Stimulated activated CD4-positive, alpha-beta T cell treated with anti-CD3 and anti-CD28 coated beads, Interleukin-2, amount 100 ng/mL, for 24 hours (primary cell): ENCODE measurements at places on chromosomes 5 and 9.

GRCh38 chr5:428219-428618 is 14.8 kb upstream of the EXOC3 start:
- no peak for DNase-seq

- DNase-seq: no peak
Observed at GRCh38 chr9:5819174-5819573, 13.7 kb downstream of the ERMP1 start.

- no peak for DNase-seq
Observed at GRCh38 chr5:128213833-128214232, 130.3 kb downstream of the SLC12A2 start.

DNA sequence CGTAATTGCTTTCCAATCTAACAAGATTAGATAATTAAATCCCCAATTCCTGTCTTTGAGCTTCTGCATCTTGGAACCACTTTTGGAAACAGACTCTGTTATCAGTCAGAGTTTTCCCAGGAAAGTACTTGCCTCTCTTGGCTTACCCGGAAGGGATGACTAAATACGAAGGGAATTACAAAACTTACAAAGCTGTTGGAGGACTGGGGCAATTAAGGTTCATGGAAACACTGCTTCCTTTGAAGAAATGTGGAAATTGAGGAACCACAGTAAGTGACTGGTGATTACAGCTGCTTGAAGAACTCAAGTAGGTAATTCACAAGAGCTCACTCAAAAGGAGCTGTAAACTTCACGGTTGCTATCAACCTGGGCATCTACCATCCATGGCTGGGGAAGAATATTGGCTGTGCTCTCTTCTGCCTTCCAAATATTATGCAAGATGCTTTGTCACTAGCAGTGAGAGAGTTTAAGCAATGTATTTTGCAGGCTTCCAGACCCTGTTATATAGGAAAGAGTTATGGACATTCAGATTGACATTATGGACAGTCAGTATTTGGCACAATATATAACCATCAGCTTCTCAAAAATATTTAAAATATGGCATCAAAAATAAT is 104.6 kb upstream of the MAN2A1 start:
- DNase-seq: no peak

DNA sequence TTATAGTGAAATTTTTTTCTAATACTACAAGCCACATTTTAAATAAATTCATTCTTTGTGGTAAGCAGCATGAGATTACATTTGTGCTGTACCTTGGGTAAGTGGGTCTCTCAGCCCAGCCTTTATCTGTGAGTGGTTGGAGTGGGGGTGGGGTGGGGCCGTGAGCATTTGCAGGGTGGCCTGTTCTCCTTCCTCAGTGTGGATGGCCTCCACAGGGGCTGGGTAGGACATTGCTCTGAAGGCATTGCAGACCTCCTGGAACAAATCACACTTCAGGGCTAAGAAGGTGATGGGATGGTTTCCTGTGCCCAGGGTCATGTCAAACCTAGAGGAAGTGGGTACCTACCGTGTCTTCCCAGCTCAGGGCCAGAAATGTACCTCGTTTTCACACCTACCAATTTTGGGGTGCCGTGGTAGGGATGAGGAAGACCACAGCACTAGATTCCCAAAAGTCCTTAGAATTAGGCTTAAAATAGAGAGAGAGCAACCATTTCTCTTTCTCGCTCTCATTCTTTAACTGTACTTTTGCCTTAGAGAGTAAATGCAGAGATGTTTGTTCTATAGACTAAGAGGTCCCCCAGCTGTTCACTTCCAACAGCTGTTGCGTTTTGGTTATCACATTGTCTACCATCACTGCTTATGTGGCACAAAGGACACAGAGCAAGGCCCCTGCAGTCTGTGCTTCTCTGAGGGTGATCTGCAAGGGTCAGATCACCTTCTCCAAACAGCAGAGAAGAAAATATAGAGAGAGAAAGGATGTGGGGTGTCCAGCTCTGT is 83.4 kb upstream of the CTSL start:
- DNase-seq: no peak

DNA sequence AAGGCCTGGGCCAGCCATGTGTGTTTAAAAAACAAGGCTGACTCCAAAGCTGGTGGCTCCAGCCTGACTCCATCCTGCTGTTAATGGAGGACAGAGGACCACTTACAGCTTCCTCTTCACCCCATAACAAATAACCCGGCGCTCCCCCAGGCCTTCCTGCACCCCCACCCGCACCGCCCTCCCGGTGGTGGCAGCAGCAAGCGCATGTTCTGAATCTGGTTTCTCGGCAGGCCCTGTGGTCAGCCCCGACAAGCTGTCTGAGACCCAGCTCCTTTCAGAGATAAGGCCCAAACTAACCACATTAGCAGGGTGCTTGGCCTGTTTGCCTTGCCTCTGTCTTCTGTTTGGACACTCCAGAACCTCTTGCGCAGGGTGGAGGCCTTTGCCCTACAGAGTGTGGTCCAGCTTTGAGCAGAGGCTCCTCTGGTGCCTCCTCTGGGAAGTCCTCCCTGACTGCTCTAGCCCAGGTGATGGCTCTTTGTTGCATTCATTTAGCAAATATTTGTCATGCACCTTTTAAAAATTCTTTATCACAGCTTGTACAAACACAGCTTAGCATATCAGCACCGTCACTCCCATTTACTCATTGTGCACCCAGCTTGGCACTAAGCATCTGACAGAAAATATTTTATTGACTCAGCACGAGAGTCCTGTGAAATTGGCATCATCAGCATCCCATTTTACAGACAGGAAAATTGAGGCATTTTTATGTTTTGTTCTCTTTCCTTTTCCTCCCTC is 78.4 kb downstream of the NDFIP1 start:
- no peak for DNase-seq

DNA sequence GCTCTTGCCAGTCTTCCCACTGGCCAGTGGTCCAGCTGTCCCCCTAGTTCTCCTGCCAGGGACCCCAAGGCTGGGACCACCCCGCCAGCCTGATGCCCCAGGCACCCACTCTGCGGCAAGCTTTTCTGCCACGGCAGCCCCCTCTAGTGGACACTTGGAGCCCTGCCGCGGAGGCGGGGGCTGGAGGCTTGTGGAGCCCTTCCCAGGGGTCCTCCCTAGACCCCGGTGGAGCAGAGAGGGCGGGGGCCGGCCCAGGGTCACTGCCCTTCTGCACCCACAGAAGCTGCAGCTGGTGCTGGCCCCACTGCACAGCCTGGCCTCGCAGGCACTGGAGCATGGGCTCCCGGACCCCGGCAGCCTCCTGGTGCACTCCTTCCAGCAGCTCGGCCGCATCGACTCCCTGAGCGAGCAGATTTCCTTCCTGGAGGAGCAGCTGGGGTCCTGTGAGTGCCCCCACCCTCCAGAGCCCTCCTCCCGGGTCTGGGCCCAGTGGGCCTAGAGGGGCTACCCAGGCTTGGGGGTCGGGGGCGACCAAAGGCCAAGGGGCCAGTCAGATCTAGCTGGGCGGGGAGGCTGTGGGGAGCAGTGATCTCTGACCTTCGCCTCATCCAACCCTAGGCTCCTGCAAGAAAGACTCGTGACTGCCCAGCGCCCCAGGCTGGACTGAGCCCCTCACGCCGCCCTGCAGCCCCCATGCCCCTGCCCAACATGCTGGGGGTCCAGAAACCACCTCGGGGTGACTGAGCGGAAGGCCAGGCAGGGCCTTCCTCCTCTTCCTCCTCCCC is 9.1 kb downstream of the EGFL7 start:
- DNase-seq: peak; percentile 56

DNA sequence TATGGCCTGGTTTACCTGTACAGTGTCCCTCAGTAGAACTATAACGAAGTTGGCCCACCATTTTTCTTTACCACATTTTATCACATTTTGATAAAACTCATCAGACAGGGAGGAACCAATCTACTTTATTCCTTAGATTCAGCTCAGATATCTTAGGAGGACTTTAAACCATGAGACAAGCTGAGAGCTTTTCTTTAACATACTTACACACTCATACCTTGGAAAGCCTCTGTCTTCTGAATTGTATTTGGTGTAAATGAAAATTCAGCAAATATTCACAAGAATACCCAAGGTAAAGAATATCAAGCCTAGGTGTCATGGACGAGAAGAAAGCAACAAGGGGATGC is 313.2 kb downstream of the ENC1 start:
- no peak for DNase-seq

- no peak for DNase-seq
Observed at GRCh38 chr5:68046445-68046844, 169.1 kb upstream of the PIK3R1 start.

DNA sequence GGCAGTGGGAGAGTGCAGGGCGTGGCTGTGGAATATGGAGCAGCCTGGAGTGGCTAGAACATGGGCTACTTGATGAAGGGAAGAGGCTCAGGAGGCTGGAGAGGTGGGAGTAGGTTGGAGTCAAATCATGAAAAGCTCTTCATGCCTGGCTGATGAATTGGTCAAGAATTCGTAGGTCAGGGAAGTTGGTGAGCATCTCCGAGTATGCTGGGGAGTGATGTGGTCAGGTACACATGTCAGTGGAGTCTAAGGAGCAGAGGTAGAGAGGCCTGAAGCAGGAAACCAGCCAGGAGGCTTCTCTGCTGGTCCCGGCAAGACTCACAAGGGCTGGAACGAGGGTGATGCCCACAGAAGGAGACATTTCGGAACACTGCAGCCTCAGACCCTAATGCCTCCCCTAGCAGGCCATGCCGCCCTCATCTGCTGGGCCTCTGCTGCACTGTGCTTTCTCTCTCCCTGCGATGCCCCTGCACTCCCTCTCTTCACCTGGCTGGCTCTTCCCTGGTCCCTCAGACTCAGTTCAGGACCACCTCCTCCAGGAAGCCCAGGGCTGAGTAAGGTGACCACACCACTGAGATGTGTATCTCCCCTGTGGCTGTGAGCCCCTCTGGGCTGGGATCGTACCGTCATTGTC is 33.6 kb downstream of the TMOD1 start:
- no peak for DNase-seq

DNA sequence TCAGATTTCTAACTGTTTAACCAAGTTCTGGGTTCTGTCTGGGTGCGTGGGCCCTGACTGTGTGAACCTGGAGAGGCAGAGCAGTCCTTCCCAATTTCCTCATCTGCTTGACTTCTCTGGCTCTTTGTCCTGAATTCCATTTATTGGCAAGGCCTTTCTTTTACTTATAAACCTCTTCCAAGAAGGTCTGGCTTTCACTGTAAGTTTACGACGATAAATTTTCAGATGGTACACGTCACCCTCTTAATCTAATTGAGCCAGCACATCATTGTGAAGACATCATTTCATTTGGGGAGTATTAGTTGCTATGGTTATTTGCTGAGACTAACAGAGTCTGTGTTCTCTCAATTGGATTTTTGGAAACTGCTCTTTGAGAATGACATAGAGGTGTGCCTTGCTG is 92.4 kb downstream of the ARHGAP26 start:
- no peak for DNase-seq

DNA sequence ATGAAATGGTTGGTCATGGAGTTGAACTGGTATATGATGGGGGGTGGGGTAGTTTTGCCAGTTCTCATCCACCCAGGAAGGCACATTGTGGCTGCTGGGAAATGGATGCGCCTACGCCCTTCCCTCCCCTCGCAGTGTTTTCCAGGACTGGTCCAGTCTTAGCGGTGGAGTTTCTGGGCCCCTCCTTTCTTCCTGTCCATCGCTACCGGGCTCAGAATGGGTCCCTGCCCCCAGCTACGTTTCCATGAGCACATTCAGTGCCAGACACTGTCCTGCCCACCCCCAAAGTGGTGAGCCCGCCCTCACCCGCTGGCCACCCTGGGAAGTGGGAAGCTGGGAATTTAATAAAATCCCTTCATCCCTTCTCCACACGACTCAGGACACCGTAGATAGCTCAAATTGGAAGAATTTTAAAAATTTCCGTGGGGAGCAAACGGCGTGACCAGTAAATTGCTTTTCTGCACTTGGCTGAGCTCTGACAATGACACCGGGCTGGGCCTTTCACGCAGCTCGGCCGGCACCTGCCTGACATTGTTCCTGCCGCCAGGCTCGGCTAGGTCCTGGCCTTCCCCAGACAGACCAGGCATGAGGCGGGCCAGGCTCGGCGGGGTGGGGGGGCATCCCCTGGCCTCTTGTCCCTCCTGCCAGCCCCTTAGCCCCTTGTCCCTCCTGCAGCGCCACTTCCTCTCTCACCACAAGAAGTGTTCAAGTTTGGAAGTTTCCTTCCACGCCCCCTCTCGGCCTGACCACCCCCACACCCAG is 3.6 kb downstream of the FGF18 start:
- no peak for DNase-seq

DNA sequence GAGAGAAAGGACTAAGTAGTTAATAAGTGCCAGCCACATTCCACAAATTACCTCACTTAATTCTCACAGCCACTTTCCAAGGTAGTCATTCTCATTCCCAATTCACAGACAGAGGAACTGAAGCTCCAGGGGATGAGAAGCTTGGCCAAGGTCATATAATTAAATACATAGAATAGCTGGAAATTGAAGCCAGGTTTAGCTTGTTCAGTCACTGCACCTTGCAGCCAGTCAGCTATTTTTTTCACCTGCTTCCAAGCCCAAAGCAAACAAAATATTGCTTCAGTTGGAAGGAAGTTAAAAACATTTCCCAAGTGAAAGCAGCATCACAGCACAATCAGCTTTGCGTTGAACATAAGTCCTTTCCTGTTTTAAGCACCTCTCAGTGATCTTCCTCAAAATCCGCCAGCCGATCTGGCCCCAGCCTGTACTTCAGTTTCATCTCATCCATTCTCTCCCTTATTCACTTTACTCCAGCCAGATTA is 4.8 kb downstream of the ALDH1A1 start:
- no peak for DNase-seq

DNA sequence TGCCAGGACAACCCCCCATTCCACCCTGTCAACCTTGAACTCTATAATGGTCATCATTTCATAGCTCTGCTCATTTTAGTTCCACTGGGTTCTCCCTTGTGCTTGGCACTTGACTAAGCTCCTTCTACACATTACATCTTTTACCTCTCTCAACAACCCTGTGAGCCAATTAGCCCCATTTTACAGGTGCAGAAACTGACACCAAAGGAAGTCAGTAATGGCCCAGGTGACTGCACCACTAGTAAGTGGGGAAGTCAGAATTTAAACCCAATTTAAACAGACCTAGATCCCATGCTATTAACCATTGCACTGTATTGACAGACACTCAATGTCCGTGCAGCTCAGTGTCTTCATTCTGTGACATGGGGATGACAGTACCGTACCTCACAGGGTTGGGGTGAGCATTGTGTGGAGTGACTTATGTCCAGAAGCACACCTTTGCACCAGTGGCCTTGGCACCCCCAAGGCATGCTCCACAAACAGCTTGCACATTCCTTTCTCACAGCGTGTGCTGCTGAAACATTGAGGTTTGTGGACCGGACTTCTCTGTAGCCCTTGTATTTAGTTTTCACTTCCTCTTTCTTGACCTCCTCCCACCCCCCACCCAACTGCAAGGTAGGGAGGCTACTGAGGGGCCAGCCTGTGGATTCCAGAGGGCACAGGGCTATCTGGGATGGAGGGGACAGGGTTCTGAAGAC is 23.1 kb downstream of the IRF1 start:
- no peak for DNase-seq

DNA sequence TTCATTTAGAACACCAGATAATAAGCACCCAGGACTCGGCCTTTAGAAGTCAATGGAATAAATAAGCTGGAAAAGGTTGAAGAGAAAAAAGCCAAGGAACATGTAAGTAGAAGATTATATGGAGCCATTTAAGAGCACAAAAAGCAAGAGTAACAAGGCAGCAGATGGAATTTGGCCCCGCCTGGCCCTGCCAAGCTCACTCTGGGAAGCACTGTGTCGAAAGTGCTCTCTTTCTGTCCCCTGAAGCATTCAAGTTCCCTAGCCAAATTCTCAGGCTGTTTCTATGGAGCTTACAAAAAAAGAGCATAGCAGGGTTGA is 73.0 kb upstream of the GPR151 start:
- no peak for DNase-seq

- DNase-seq: peak; percentile 29
Observed at GRCh38 chr9:89740722-89741121, 135.9 kb downstream of the GADD45G start.

- DNase-seq: no peak
Observed at GRCh38 chr5:38757451-38758245, 88.2 kb upstream of the OSMR start.

GRCh38 chr5:89844548-89844947 is 565.0 kb downstream of the CETN3 start:
- DNase-seq: no peak
